ENCODE measurements at places on chromosomes 1 and 21. TPM values are rescaled to one million over a fixed set of nuclear protein-coding genes. Genes with fewer than 3 reads are reported as not detected.

DNA sequence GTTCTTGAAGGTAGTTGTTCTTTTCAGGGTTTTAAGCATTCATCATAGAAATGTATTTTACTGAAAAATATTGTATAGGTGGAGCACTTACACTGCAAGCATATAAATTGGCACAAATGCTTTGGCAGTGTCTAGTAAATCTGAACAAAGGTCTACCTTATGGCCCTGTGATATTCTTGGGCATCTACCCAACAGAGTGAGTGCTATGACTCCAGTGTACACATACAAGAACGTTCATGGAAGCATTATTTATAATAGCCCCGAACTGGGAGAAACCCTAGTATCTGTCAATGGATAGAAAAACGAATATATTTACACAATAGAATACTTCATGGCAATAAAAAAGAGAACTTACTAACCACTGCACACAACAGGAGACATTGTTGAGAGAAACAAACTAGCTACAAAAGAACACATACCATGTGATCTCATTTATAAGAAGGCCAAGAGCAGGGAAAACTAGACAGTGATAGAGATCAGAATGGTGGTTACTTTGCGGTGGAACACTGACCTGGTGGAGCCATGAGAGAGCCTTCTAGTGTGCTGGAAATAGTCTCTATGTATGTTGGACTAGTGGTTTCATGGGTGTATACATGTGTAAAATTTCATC is 96.0 kb downstream of the MAB21L3 start:
- no peak overlapping the region for H3K27ac ChIP-seq
- DNase-seq = no peak
- no peaks in the 10 kb centered on the region for H3K36me3 ChIP-seq
- H3K4me3 ChIP-seq = no peak overlapping the region

- DNase-seq = no peak
- no peaks in the 10 kb centered on the region for H3K36me3 ChIP-seq
- H3K27me3 ChIP-seq = no peaks in the 10 kb centered on the region
- H3K27ac ChIP-seq = no peak overlapping the region
These were observed 22.9 kb downstream of the SYT11 start for GRCh38 chr1:155882235-155882634.

Gene LRRIQ3
- 1.7 TPM for total RNA-seq

GRCh38 chr1:208808301-208808700 is 564.1 kb upstream of the PLXNA2 start:
- peaks cover 3% of the 10 kb centered on the region for H3K27me3 ChIP-seq
- H3K27ac ChIP-seq = no peak overlapping the region
- H3K36me3 ChIP-seq = no peaks in the 10 kb centered on the region
- H3K4me1 ChIP-seq = no peaks in the 10 kb centered on the region
- DNase-seq = no peak

DNA sequence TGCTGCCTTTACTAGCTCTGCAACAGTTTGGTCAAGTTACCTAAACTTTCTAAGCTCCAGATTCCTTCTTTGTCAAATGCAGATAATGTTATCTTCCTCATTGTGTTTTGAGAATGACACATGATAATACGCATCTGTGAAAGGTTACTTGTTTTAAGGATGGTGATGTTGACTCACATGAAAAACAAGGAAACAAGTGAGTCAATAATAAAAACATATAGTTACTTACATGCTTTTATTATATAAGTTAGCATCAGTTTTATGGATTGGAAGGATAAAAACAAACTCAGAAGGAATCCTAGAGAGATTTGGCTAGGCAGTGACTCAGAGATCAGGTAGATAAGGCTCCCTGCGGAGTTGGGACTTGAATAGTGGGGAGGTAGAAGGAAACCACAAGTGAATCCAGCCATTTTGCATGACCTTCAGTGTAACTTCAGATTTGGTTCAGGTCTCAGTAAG is 144.6 kb downstream of the LMO4 start:
- H3K27me3 ChIP-seq = no peaks in the 10 kb centered on the region
- H3K4me1 ChIP-seq = no peaks in the 10 kb centered on the region
- H3K36me3 ChIP-seq = no peaks in the 10 kb centered on the region
- no peak for DNase-seq
- H3K4me3 ChIP-seq = no peak overlapping the region

Gene KCNAB2
- 209 TPM for total RNA-seq

DNA sequence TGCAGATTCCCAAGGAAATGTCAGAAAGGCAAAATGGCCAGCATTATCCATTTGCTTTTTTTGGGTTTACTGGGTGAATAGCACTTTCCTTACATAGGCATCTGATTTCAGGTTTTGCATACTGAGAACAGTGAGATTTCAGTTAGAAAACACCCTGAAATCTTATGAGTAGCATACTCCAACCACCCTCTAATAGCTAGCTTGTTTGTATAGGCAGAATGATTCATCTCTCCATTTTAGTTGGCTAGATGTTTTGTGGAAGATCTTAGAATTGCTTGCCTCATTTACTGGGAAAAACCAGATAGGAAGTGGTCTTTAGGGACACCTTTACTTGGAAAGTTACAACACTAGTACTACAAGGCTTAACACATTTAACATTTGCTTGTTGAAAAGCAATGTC is 10.4 kb downstream of the KYAT3 start:
- H3K36me3 ChIP-seq = peaks cover 82% of the 10 kb centered on the region
- peak overlapping the region; percentile 35 for H3K4me3 ChIP-seq
- peak overlapping the region; percentile 90 for H3K27ac ChIP-seq
- no peaks in the 10 kb centered on the region for H3K27me3 ChIP-seq

GRCh38 chr1:204572923-204573922 is 57.0 kb downstream of the MDM4 start:
- H3K36me3 ChIP-seq = peaks cover 13% of the 10 kb centered on the region
- H3K4me3 ChIP-seq = no peak overlapping the region
- H3K27me3 ChIP-seq = no peaks in the 10 kb centered on the region
- DNase-seq = no peak
- H3K27ac ChIP-seq = no peak overlapping the region
- peaks cover 11% of the 10 kb centered on the region for H3K4me1 ChIP-seq

Gene CLEC20A
- not detected for total RNA-seq

GRCh38 chr1:223709598-223709997 is 2.7 kb upstream of the CAPN2 start:
- no peak overlapping the region for H3K27ac ChIP-seq
- H3K36me3 ChIP-seq = no peaks in the 10 kb centered on the region
- no peak for DNase-seq
- no peak overlapping the region for H3K4me3 ChIP-seq

Gene ATP1A4
- not detected for total RNA-seq

Gene CTH
- 12.9 TPM for total RNA-seq

- no peaks in the 10 kb centered on the region for H3K4me1 ChIP-seq
- H3K27ac ChIP-seq = no peak overlapping the region
- no peak overlapping the region for H3K4me3 ChIP-seq
- DNase-seq = no peak
- no peaks in the 10 kb centered on the region for H3K36me3 ChIP-seq
These were observed 609.8 kb upstream of the NCAM2 start for GRCh38 chr21:20388400-20388799.

DNA sequence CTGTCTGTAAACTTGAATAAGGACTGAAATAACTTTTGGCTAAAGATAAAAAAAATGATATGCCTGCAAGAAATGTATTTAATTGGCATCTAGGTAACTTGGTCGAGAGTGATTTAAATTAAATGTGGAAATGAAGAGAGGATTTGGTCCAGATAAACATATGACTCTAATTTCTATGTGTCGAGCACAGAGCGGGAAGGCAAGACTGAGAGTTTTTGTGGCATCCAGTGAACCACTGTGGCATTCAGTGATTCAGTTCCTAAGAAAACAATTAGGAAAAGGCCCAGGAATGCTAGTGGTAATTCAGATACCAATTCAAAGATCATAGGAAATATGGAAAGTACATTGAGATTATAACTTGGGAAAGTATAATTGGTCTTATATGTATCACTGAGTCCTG is 39.6 kb downstream of the PDE4B start:
- H3K4me1 ChIP-seq = peaks cover 4% of the 10 kb centered on the region
- no peak overlapping the region for H3K4me3 ChIP-seq
- no peak overlapping the region for H3K27ac ChIP-seq
- peaks cover 19% of the 10 kb centered on the region for H3K27me3 ChIP-seq
- DNase-seq = no peak

DNA sequence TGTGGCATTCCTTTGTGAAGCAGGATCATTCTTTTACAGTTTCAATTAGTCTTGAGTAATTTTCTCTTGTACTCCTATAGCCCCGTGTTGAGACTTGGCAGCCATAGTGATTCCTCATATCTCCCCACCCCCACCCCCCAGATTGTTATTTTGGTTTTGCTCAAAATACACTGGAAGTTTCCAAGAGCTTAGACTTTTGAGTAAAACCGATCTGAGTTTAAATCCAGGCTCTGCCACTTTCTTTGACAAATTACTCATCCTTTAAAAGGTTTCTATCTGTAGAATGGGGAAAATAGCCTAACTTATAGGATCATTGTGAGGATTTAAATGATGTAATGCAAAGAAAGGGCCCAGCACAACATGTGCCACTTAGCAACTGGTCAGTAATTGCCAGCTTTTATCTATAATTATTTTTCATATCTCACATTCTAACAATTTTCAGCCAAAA is 53.1 kb upstream of the RC3H1 start:
- no peak for DNase-seq
- H3K36me3 ChIP-seq = no peaks in the 10 kb centered on the region
- peaks cover 5% of the 10 kb centered on the region for H3K27me3 ChIP-seq

GRCh38 chr1:246035060-246035541 is 472.0 kb downstream of the SMYD3 start:
- peaks cover 3% of the 10 kb centered on the region for H3K36me3 ChIP-seq
- DNase-seq = no peak
- no peak overlapping the region for H3K4me3 ChIP-seq
- no peak overlapping the region for H3K27ac ChIP-seq
- peaks cover 7% of the 10 kb centered on the region for H3K4me1 ChIP-seq

GRCh38 chr1:206534552-206534951 is 27.2 kb downstream of the RASSF5 start:
- H3K27ac ChIP-seq = no peak overlapping the region
- no peaks in the 10 kb centered on the region for H3K27me3 ChIP-seq
- H3K4me1 ChIP-seq = no peaks in the 10 kb centered on the region
- no peaks in the 10 kb centered on the region for H3K36me3 ChIP-seq
- H3K4me3 ChIP-seq = no peak overlapping the region
- DNase-seq = no peak

Gene MAEL
- not detected for total RNA-seq

Gene AGO3
- 24.5 TPM for total RNA-seq

Gene CASZ1
- total RNA-seq = 2.2 TPM

Gene CHI3L2
- 9.2 TPM for total RNA-seq

DNA sequence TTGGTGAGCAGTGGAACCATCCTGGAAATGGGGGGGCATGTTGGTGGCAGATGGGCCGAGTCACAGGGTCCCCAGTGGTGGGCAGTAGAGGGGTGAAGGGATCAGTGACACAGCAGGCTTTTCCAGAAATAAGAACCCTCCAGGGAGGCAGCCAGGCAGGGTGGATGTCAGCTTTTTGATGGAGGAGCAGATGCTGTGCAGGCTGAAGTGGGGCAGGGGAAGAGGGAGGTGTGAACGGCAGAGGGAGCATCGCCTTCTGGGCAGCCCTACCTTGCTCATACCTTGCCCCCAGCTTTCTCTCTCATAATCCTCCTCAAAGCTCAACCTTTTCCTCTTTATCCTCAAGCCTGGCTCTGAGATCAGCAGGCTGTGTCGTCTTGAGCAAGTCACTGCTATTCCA is 131.8 kb upstream of the IPO9 start:
- no peak overlapping the region for H3K27ac ChIP-seq
- no peak overlapping the region for H3K4me3 ChIP-seq
- DNase-seq = no peak

Gene LENEP
- total RNA-seq = not detected

Gene ADGRL4
- not detected for total RNA-seq
